ENCODE measurements at places on chromosomes 6 and 20. TPM values are rescaled to one million over a fixed set of nuclear protein-coding genes. Genes with fewer than 3 reads are reported as not detected.

Gene BCAS1
- total RNA-seq, result 67.2 TPM

Gene C6orf163
- total RNA-seq, result 7.7 TPM

Gene COL11A2
- 0.96 TPM for total RNA-seq

Gene NR2E1
- total RNA-seq, result 0.18 TPM

Gene OR2J2
- total RNA-seq, result not detected

Gene AGPAT4
- 20.2 TPM for total RNA-seq

Gene ABHD16B
- total RNA-seq, result not detected

Gene MTFR2
- 0.75 TPM for total RNA-seq

Gene LCA5
- total RNA-seq, result 5.8 TPM

Gene GRIK2
- 1.8 TPM for total RNA-seq

Gene TP53TG5
- total RNA-seq, result 1.2 TPM

Gene PTCRA
- 0.55 TPM for total RNA-seq

Gene RAET1G
- total RNA-seq, result 5.2 TPM

GRCh38 chr20:63501818-63502670 lies 3.2 kb upstream of the EEF1A2 start:
- no peak for DNase-seq

GRCh38 chr6:156857573-156857972 lies 80.4 kb downstream of the ARID1B start:
- DNase-seq, result no peak

- DNase-seq, result no peak
Measured at GRCh38 chr6:111600154-111600553, 5.5 kb downstream of the TRAF3IP2 start.

DNA sequence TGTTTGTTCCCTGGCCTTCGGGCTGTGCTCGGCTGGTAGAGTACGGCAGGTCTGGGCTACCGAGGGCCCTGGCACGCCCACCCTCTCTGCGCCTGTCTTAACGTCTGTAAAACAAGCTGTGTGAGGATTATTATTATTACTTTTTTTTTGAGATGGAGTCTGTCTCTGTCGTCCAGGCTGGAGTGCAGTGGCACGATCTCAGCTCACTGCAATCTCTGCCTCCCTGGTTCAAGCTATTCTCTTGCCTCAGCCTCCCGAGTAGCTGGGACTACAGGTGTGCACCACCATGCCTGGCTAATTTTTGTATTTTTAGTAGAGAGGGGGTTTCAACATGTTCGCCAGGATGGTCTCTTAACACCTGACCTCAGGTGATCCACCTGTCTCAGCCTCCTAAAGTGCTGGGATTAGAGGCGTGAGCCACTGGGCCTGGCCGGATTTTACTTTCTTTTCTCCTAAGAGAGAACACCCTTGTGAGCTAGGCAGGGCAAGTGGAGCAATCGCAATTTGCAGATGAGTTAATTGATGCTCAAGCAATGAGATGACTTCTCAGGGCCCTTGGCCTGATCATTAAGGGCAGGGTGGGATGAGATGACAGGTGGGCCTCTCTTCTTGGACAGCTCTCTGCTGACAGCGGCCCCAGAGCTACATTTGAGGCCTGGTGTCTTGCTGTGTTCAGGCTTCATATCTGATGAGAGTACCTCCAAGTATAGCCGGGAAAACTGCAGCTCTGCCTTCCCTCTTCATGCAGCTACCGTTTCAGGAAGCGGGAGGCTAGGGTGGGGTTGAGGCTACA lies 859 bp upstream of the SMIM29 start:
- no peak for DNase-seq

- no peak for DNase-seq
Measured at GRCh38 chr6:125829433-125829832, 38.7 kb downstream of the NCOA7 start.

- no peak for DNase-seq
Measured at GRCh38 chr20:17749978-17750721, 50.4 kb downstream of the BANF2 start.

- no peak for DNase-seq
Measured at GRCh38 chr20:6744180-6744579, 23.3 kb upstream of the BMP2 start.

DNA sequence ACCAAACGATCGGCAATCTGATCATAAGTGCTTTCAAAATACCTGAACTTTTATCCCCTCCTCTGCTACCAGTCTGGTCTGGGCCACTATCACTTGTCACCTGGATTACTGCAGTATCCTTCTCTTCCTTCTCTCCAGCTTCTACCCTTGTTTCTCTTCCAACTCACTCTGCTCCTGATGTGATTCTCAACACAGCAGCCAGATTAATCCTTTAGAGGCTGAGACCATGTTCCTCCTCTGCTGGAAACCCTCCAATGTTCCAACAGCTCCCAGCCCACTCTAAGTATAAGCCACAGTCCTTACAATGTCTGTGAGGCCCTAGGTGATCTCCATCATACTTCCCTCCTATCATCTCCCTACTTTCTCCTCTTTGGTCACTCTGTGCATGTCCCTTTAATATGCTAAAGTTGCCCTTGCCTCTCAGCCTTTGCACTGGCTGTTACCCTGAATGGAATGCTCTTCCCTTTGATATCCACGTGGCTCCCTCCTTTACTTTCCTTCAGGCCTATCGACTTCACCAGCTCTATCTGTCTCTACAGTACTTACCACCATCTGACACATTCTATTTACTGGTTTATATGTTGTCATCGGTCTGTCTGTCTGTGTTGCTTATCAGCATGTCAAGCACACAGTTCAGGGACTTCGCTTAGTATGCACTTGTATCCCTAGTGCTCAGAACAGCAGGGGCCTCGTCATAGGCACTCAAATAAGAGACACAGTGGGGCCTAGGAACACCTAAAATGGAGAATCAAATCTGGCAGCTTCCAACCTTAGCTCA lies 35.0 kb upstream of the RNF24 start:
- DNase-seq, result peak; percentile 7

DNA sequence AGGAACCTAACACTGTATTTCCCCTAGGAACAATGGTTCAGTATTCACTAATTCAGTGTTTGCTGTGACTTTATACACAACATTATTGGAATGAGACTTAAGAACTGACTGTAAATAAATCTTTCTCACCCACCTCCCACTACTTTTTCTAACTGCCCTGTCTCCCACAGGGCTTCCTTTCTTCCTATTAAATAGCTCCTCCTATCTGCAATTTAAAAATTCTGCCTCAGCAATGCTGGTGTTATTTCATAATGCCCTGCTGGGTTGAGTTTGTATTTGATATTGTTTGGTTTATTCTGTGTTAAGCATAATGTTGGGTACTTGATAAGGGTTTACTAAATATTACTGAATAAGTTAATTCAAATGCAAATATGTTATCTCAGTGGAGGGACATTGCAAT lies 573.1 kb upstream of the RNF217 start:
- no peak for DNase-seq

DNA sequence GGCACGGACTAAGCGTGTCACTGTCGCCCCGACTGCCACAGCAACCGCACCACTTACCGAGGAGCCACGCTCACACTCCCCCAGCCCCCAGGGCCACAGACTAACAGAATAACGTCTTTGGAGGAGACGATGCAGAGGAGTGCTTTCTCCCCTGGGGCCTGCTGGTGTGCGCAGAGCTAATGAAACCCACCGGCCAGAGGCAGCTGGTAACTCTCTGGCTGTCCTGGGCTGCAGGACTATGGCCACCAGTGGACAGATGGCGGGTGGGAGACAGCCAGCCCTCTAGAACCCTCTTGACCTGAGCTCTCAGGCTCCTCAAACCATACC lies 228.0 kb downstream of the DLL1 start:
- no peak for DNase-seq

- peak; percentile 23 for DNase-seq
Measured at GRCh38 chr20:59785986-59786795, 147.2 kb downstream of the SYCP2 start.

DNA sequence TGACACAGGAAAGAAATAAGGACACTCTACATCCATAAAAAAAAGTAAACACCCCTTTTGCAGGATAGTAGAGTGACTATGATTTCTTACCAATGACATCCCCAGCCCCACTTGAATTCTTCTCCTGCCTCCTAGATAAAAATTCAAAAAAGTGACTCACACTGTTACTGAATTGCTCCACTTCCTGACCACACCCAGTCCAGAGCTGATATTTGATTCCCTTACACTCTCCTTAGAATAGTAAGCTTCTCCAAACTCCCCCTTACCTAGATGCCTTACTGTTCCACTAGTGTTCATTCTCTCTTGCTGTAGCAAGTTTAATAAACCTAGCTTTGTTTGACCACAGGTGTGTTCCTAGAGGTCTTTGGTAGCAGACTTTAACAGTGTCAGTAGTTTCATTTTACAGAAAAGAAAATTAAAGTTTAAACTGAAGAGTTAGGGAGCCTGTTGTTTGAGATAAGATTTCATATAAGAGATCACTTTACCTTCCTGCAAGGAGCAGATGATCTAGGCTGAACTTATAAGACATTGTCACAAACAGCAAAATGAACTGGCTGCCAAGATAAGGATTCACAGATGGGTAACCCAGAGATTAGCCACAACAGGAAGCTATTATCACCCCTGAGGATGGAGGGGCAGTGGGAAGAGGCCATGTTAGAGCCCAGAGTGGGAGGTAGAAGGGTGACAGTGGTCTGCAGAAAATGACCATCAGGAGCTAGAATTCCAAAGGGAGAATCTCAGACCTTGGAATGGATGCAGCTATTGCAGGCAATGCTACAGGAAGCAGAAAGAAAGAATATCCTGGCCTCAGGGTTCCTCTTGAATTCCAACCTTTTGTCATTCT lies 28.4 kb upstream of the BTN3A2 start:
- DNase-seq, result no peak

- DNase-seq, result no peak
Measured at GRCh38 chr20:60113024-60113724, 155.0 kb downstream of the CDH26 start.

DNA sequence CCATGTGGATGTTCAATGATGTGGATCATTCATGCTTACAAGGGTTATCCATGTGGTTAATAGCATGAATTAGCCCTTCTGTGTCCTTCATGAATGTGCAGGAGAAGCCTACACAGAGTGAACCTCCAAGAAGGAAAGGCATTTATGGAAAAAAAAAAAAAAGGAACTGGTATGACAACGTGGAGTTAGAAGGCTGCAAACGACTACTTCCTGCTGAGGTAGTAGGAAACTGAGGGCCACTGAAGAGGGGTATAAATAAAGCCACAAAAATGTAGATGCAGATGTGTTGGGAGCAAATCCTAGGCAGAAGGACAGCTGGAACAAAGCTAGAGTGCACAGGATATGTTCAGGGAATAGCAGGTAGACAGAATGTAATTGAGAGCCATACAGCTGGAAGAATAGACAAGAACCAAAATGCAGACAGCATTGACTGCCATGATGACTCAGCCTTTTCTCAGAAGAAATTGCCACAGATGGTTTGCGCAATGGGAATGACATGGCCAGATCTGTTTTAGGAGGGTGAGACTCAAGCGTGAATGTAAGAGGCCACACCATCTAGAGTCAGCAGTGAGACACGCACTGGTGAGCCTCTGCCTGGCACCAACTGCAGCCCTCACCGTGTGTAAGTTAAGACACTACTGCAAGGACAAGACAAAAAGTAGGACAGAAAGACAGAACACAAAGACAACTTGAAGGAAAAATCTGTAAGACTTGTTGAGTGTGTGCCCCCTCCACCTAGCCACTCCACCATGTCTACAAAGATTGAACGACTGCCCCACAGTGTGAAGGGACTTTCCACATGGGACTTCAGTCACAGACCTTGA lies 79.8 kb downstream of the KIF13A start:
- DNase-seq, result peak; percentile 80

DNA sequence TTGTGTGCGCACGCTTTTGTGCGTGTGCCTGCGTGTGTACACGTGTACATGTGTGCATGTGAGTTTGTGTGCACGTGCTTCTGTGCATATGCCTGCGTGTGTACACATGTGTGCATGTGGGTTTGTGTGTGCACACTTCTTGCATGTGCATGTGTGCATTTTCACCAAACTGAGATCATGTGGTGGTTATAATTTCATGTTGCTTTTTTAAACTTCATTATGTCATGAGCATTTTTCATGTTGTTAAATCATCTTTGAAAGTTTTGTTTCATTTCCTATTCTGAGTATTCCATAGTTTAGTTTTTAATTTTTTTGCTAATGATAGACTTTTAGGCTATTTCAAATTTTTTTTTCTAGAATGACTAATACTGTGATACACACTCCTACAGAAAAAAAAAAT lies 6.4 kb upstream of the CST3 start:
- no peak for DNase-seq
